ENCODE measurements at places on chromosomes 2 and 18.

DNA sequence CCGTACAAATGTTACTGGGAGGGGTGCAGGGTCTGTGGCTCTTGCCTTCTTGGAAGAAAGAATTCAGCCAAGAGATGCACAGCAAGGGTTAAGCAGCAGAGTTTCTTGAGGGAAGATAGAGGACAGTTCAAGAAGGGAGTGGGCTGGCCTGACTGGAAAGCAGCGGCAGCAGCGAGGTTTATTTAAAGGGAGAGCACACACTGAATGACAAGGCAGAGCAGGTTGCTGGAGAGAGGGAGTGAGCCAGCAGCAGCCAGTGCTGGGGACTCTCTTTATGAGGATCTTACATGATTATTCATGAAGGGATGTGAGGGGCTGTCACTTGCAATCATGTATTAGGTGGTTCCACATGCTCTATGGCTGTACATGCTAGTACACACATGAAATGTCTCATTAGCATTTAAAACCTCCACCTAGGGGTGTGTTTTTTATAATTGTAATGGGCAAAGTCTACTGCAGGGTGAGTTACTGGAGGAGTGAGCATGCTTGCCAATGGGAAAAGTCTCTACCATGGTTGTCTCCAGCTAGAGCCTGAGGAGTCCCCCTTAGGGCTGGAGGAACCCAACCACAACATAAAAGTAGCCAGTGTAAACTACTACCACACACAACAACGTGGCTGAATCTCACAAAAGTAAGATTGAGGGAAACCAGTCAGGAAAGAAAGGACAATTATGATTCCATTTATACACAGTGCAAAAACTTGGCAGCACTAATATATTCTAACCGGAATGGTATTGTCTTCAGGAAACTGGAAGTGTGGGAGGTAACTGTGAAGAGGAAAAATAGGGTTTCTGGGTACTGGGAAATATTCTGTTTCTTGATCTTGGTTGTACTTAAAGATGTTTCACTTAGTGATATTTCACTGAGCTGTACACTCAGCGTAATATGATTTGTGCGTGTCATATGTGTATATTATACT lies 87.6 kb upstream of the FAM110C start:
- no peak for DNase-seq

DNA sequence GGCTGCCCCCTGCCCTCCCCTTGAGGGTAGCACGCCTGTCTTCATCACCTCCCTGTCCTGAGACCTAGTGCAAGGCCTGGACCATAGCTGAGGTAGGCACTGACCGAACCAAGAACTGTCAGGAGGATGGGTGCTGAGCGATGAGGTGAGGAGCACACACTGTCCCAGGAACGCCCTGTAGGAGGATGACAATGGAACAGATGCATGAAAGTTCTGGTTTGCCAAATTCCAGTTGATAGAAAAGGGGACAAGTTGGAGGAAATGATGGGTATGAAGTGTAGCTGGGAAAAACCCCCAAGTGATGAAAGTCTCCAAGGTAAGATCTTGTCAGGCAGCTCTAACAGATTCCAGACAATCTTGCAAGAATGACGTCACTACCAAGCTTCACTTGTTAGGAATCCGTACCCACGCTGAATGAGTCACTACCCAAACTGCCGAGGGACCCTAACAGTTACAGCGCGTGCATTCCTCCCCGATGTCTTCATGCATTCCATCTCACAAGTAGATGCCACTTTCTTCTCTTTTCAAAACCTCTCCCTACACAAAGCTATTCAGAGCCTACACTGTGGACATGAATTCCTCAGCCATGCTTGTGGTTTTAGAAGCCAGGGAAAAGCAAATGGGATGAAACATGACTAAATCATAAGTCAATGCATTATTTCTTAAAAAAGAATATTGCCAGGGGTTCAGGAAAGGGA lies 27.6 kb downstream of the MRPL33 start:
- no peak for DNase-seq

DNA sequence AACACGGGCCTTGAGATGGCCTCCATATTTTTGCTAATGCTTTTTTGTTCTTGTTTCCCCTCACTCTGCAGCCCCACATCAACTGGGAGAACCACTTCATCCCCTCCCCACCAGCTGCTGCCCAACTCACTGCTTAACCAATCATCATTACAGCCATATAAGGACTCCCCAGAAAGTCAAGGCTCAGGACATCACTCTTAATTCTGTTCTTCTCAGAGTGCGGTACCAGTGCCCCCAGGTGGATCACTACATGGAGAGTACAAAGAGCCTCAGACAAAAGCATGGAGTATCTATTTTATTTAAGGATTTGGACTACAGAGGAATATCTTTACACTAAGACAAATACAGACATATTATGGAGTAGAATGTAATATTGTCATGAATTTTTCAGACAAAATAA lies 340.6 kb downstream of the PAX3 start:
- DNase-seq: no peak

DNA sequence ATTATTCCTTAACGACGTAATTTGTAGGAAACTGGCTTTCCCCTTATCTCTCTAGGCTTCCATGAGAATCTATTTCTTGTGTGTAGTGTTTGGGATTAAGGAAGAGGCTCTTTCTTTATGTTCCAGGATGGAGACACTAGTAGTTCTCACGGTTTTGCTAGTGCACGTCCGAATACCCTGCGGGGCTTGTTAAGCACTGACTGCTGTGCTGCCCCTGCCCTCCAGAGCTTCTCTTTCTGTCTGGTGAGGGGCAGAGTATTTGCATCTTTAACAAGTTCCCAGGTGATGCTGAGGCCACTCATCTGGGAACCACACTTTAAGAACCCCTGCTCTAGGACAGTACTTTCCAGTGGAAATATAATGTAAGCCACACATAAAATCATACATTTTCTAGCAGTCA lies 76.4 kb downstream of the SPATS2L start:
- no peak for DNase-seq

DNA sequence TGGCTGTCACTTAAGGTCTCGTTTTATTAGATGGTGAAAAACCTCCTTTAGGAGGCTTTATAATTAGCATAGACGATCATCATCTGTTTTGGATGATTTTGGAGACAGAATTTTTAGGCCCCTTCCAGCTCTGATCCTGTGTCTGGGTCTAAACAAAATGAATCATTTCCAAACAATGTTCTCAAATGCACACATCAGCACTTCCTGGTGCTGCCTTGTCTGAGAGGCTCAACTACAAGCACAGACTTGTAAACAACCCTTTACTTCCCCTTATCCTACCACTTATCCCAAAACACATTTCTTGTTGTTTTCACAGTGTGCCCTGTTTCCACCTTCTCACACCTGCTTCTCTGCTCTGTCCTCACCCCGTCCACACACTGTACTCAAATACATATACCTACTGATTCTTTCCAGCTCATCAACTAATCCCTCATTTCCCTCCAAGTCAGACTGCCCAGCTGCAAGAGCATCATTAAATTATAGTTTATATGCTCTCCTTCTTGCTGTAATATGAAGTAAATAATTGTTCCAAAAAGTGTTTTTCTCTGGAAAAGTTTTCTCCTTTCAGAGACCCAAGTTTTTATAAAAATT lies 71.2 kb upstream of the COL3A1 start:
- no peak for DNase-seq

- no peak for DNase-seq
These were observed 17.5 kb upstream of the FAHD2A start for GRCh38 chr2:95384854-95385569.

DNA sequence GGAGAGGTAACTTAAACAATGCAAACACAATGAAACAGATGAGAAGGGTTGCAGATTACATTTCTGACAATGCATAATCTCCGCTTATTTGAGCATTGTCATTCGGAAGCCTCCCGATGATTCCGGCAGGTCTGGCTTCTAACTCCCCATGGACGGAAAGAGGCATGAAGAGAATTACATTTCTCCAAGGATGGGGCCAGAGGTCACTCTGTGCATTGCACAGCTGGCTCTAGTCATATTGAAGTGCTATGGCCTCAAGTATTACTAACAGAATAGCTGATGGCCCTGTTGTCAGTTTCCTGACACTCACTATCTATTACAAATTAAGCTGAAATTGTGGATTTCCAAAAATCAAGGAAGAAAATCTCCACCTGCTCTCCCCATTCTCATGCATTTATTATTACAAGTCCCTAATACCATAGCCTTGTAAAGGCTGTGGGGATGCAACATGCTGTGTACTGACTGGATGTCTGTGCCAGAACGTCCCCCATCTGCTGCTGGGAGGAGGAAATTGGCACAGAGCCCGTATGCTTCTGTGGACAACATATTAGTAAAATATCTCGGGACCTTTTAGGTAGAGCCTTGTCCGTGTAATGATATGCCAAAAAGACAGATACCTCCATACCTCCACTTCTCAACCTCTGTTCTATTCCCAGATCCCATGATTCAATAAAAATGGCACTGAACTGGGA lies 168.1 kb downstream of the SETBP1 start:
- no peak for DNase-seq

DNA sequence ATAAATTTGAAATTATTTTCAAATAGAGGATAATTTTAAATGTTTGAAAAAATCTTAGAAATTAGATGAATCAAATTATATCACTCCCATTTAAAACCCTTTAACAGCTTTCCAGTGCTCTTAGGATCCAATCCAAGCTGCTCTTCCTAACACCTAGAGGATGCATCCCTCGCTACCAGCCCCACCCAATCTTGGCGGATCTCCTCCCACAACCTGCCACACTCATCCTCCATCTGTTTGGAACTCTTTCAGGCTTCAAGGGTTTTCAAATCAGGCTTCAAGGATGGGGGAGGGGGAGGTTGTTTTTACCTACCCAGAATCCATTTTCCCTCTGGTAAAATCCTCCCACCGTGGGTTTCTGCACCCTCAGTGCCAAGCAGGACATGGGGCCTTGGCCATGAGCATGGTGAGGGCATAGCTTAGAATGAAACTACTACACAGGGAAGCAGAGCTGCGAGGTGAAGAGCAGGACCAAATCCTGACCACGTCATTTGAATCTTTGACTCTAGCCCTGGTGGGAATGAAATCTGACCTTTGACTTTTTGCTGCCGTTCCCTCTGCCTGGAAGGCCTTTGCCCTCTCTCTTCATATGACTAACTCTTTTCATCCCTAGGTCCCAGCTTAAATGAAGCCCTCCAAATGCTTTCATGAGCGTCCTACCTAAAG lies 113.0 kb upstream of the MAPRE2 start:
- DNase-seq: no peak

- no peak for DNase-seq
These were observed 188.9 kb upstream of the RASGRP3 start for GRCh38 chr2:33287507-33288005.

DNA sequence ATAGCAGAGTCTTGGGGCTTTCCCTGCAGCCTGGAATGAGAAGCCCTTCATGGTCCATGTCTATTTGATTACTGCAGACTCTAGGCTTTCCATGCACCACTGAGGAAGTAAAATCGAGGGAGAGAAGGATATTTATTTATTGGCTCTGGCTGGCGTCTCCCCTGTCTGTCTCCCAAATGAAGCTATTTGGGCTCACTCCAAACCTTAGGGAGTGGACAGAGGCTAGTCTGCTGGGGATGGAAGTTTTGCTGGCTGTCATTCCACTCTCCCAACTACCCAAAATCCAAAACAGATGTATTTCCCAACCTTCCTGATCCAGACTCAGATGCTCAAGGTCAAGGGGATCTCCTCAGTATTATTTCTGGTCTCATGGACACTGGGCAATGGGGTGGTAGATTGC lies 33.7 kb downstream of the TMEM17 start:
- no peak for DNase-seq

DNA sequence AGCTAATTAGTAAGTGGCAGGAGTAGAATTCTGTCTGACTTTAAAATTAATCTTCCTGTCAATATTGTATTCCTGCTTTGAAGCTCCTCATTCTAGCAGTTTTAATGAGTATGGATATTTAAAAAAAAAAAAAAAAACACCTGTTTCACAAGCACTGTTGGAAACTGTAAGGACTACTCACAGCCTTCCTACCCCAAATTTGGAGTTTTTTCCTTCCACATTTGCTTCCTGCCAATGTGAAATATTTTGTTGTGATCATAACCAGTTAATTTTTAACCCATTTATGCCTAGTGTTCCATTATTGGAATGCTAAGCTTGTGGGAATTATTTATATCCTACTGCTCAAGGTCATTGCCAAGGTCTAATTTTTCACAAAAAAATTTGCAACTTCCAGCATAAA lies 36.1 kb upstream of the SCYGR2 start:
- no peak for DNase-seq

DNA sequence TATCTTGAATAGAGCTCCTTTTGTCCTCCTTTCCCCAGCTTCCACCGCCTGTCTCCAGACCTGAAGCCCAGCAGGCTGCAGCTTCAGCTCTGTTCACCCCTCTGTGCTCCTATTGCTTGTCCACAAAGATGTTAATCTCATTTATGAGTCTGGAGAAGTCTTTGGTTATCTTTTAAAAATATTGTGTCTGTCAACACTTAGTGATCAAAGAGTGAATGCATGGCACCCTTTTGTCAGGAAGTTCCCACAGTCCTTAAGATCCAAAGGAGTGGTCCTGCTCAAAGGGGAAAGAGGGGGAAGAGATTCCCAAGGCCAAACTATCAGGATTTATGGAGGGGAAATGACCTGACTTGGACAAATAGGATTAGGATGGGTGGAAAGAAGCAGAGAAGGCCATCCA lies 118.9 kb downstream of the ACAA2 start:
- DNase-seq: no peak

- no peak for DNase-seq
These were observed 27.7 kb upstream of the ZNF638 start for GRCh38 chr2:71303849-71304248.

All from activated CD4-positive, alpha-beta T cell treated with anti-CD3 and anti-CD28 coated beads for 36 hours (primary cell).